A549 treated with CORT108297 at 1 μM for 4 hours (cell line): ENCODE measurements at places on chromosomes 2 and 18. TPM values are rescaled to one million over a fixed set of nuclear protein-coding genes. Genes with fewer than 3 reads are reported as not detected.

Gene SLC8A1
- total RNA-seq = 0.27 to 0.57 TPM (median 0.40 TPM) in 5 replicates

Gene FAM228A
- not detected in 5 replicates for total RNA-seq

Gene ZNF396
- 0.52 to 0.90 TPM (median 0.72 TPM) in 5 replicates for total RNA-seq

Gene CABYR
- total RNA-seq = 10.4 to 15.8 TPM (median 11.1 TPM) in 5 replicates

Gene VPS54
- 13.9 to 17.8 TPM (median 15.0 TPM) in 5 replicates for total RNA-seq

Gene HMSD
- total RNA-seq = 0.15 to 0.16 TPM (median 0.15 TPM) in 3 of 5 replicates, not detected in the others

Gene UGT1A5
- total RNA-seq = not detected in 5 replicates

Gene MAIP1
- total RNA-seq = 35.7 to 42.4 TPM (median 39.8 TPM) in 5 replicates

Gene HOXD13
- total RNA-seq = 0.16 to 0.27 TPM (median 0.23 TPM) in 5 replicates

Gene CAPN13
- 0.03 to 0.15 TPM (median 0.05 TPM) in 4 of 5 replicates, not detected in the other for total RNA-seq

Gene INPP5D
- 0.29 to 0.60 TPM (median 0.45 TPM) in 5 replicates for total RNA-seq

Gene HOXD4
- total RNA-seq = 0.14 to 0.62 TPM (median 0.49 TPM) in 5 replicates

Gene FKBP7
- 5.9 to 13.5 TPM (median 9.8 TPM) in 5 replicates for total RNA-seq

Gene SLC25A52
- not detected in 5 replicates for total RNA-seq

Gene SLC39A6
- 39.6 to 57.6 TPM (median 51.0 TPM) in 5 replicates for total RNA-seq

Gene TNFRSF11A
- 5.3 to 9.0 TPM (median 7.6 TPM) in 5 replicates for total RNA-seq

Gene GPR155
- total RNA-seq = 0.26 to 0.69 TPM (median 0.35 TPM) in 5 replicates

Gene PDE6D
- 20.0 to 25.0 TPM (median 23.4 TPM) in 5 replicates for total RNA-seq

Gene UNC80
- not detected in 5 replicates for total RNA-seq
